ENCODE measurements at places on chromosomes 1 and 21. TPM values are rescaled to one million over a fixed set of nuclear protein-coding genes. Genes with fewer than 3 reads are reported as not detected.

The TPRG1L gene
- total RNA-seq = 35.1 TPM

The OR11L1 gene
- not detected for total RNA-seq

The MATN1 gene
- 0.33 TPM for total RNA-seq

The SPATA21 gene
- not detected for total RNA-seq

The NUDT4B gene
- 8.3 TPM for total RNA-seq

The LRRC7 gene
- under 0.01 TPM for total RNA-seq

The OR2L8 gene
- not detected for total RNA-seq

The SLC44A5 gene
- 0.15 TPM for total RNA-seq

The MIER1 gene
- total RNA-seq = 31.4 TPM

The PM20D1 gene
- total RNA-seq = under 0.01 TPM

The CDC42SE1 gene
- 36.5 TPM for total RNA-seq

The CADM3 gene
- not detected for total RNA-seq

The SLFNL1 gene
- total RNA-seq = 0.66 TPM

The FCRL6 gene
- total RNA-seq = not detected

The EDARADD gene
- under 0.01 TPM for total RNA-seq

The NUP210L gene
- total RNA-seq = 0.15 TPM

The HSD17B7 gene
- 17.5 TPM for total RNA-seq

The SPATA46 gene
- total RNA-seq = not detected

The GBP5 gene
- total RNA-seq = 0.17 TPM

All from smooth muscle cell of trachea (primary cell).